ENCODE measurements at places on chromosomes 6 and 20.

DNA sequence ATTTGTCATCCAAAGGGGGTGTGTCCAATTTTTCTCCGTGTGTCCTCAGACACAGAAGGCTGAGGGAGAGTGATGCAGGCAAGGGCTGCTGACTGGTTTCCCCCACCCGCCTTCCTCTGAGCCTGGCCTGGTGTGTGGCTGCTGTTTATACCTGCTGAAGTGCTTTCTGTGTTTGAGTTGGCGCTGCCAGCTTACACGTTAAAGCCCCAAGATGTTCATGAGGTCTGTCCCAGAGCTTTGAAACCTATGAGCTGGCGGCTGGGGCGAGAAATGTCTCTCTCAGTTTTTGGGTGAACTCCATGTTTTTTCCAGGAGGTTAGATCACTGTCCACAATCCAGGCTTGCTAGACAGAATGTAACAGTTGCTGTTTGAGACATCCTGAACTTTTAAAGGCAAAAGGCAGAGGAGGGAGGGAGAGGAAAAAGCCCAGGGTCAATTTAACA lies 69.0 kb upstream of the CCN2 start:
- no peak for DNase-seq

DNA sequence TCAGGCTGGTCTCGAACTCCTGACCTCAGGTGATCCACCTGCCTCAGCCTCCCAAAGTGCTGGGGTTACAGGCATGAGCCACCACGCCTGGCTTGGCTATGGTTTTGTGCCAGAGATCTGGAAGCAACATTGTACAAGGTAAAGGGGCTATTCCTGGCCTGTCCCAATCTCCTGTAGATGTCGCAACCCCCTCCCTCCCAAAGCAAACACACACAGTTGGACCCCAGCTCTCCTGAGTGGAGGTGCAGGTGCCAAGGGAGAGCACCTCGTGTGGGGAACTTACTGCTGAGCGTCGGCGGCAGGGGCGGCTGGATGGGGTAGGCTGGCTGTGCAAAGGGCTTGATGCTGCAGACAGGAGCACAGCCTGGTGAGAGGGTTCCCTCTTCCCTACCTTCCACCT lies 8.8 kb downstream of the RPL10A start:
- no peak for DNase-seq

DNA sequence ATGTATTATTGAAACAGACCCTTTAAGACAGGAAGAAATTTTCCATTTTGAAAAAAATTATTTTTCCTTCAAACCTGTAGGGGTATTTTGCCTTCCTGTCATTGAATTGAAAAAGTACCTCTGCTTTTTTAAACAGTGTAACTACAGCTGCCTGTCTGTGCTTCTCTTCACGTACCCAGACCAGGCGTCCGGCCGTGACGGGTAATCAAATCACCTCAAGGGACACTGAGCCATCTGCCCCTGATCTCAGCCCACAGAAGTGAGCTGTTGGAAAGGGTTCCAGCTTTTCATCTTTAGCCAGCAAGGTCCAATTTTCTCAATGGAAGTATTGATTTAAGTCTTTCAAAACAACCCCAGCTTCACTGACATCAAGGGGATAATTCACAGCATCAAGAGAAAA lies 58.0 kb downstream of the SLC35D3 start:
- DNase-seq: no peak

DNA sequence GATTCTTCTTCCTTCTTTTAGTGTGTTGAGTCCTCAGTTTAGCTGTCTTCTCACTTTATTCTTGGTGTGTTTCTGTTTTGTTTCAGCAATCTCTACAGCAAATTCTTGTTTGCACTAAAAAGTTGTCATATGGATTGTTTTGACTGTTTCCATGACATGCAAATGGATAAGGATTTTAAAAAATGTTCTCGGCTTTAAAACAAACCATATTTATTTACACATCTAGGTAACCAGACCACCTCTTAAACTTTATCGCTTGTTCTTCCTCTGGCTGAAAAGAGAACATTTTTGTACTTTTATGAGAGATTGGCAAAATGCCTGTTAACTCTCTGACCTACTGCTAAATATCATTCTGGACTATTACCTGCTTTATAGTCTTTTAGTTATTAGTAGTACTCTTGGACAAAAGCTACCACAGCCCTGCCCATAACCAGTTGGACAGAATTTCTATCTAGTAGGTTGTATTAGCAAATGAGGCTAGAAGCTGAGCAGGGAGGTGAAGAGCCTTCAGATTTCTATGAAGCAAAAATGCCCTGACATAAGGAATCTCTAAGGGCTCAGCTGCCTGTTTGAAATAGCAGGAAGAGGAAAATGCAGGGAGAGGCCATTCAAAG lies 268.3 kb downstream of the CD109 start:
- no peak for DNase-seq

DNA sequence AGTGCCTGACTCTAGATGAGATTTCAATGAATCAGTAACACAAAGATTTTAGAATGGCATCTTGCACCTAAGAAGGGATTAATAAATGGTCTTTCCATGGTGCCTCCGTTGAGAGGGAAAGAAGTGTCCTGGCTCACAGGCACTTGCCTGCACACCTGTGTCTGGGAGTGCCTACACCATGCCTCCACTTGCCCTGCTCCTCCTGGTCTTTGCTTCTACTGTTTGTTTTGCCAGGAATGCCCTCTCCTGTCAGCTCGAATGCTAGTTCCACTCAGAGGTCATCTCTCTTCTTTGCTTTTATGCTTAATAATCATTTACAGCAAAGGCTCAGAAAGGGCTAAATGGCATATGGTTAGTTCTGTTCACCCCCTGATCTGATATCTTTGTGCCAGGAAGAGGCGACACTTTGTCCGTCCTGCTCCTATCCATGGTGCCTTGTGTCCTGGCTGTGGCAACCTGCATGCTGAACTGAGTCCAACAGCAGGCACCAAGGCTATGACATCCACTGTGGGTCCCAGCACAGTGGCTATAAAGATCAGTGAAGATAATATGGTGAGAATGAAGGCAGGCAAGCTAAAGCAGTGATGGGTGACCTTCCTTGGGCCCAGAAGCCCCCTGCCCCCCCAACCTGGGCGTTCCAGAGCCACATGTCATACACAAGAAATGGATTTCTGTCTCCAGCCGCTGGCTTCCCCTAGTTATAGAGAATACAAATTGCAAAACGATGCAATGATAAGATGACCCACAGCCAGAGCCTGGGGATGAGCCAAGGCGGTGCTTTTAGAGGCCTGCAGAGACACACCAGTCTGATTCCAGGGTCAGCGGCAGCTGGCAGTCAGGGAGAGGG lies 1.4 kb downstream of the C6orf132 start:
- no peak for DNase-seq

GRCh38 chr20:60584221-60584620 lies 626.0 kb downstream of the CDH26 start:
- no peak for DNase-seq

- DNase-seq: no peak
Observed at GRCh38 chr6:50062051-50062450, 12.3 kb upstream of the DEFB112 start.

GRCh38 chr6:97111243-97111642 lies 171.8 kb downstream of the MMS22L start:
- DNase-seq: no peak

GRCh38 chr20:14142964-14143627 lies 147.8 kb downstream of the MACROD2 start:
- no peak for DNase-seq

DNA sequence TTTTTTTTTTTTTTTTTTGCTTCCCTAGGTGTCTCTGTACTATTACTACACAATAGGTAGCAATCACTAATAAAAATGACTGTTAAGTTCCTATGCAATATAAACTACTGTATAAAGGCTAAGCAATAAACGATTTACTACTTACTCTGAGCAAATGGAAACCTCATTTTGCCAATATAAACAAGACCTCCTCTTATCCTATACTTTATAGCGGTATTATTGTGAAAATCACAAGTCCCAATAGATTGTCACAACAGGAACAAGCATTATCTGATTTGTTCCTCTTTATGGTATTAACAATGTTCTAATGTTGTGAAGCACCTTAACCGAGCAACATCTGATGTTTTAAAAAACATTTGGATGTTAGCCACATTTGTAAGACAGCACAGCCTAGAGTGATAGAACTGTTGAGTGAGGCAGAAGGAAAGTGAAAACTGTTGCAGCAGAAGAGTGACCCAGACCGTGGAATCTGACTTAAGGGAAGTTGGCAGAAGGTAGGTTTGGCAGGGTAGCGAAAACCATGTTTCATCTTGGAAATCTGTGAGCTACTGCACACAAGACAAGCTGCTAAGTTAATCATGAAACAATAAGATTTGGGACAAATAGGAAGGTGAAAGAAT lies 94.2 kb downstream of the MYLK4 start:
- DNase-seq: no peak

GRCh38 chr20:44464514-44464913 lies 11.2 kb upstream of the TTPAL start:
- no peak for DNase-seq

DNA sequence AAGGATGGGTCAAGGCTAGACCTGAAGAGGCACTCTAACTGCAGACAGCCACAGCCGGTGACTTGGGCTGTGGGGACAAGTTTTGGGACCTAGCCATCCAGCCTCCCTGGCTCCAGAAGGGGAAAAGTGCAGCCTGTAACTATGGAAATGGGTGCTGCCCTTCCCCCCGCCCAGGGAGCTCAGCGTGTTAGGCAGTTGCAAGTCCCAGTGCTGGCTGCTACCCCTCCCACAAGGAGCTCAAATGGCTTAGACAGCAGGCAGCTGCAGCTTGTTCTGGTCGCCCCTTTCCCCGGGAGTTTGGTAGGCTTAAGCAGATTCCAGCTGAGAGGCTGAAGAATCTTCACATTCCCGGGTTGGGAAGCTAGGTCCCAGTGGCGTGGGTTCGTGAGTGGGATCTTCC lies 162.6 kb downstream of the FAM83B start:
- no peak for DNase-seq

- no peak for DNase-seq
Observed at GRCh38 chr6:11218538-11219399, 13.7 kb downstream of the NEDD9 start.

DNA sequence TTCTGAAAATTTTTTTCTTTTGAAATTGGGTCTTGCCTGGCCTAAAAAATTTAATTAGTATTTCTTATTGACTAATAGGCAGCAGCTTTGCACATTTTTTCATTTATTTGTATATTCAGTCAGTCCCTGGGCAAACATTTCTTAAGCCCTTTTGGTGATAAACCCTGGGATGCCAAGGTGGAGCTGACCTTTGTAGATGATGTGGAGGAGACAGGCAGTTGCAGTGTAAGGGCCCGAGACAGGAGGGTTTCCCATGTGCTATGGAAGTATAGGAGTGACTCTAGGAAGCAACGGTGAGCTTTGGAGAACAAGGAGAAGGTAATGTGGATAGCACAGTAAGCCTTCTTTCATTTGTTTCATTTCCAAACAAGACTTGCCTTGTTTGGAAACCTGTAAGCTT lies 3.5 kb downstream of the MYBL2 start:
- DNase-seq: no peak

GRCh38 chr6:6771224-6771945 lies 182.9 kb downstream of the LY86 start:
- DNase-seq: no peak

GRCh38 chr20:9389346-9389745 lies 125.0 kb upstream of the LAMP5 start:
- DNase-seq: no peak

- peak; percentile 14 for DNase-seq
Observed at GRCh38 chr6:134684423-134684795, 265.5 kb downstream of the ALDH8A1 start.

DNA sequence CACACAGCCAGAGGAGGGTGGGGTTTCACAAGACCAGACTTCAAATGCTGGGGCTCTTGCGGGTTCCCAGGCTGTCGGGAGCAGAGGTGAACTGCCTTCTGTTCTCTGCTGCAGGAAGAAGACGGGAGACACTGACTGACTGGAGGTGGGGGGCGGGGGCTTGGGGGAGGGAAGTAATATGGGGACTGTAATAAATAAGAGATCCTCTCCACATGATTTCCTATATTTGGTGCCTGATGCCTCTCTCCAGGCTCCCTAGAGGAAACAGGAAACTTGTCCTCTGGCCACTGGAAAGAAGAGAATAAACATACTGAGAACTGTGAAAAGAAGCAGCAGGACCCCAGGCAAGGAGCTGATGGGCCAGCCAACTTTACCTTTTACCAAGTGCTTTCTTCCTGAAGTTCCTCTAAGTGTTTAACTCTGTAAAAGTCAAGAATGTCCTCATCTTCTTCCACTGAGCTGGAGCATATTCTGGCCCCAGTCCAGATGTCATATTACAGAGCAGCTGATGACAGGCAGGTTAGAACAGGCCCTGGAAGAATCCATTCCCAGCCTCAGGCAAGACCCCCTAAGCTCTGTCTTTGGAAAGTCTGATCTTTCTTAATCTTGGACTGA lies 33.2 kb upstream of the ADGRF5 start:
- no peak for DNase-seq

GRCh38 chr6:5776706-5777390 lies 229.9 kb downstream of the NRN1 start:
- no peak for DNase-seq

- peak; percentile 74 for DNase-seq
Observed at GRCh38 chr20:46070215-46070900, 19.4 kb downstream of the NCOA5 start.

- no peak for DNase-seq
Observed at GRCh38 chr6:165820407-165820806, 157.4 kb upstream of the PDE10A start.

DNA sequence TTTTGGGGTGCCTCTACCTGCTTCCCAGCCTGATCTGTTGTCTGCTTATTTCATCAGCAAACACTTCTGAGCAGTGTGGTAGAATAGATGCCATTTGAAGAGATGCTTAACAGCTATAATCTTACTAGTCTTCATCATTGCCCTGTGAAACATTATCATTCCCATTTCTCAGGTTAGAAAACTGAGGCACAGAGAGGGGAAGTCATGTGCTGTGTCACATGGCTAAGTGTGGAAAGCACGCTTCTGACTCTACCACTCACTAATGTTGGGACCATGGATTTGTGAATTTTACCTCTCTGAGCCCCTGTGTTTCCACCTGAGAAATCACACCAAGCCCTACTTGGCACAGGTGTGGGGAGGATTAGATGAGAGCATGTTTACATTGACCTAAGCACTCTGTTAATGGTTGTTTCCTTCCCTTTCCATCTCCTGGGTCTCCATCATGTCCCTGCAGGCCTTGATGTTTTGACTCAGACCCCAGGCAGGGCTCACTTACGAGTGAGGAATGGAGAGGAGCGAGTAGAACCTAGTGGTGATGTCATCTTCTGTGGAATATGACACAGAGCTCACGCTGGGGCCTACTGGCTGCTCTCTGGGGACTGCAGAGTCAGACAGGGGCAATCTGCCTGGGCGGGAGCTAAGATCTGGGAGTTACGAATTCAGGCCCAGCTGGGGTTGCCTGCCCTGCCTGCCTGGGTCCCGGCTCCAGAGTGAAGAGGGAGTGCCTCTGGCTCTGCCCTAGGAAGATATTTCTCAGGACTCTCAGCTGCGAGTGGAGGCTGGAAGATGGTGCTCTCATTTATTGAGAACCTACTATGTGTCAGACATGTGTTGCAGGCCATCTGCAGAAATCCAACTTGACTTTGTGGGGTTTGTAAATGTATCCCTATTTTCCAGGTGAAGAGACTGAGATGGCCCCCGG lies 64.3 kb downstream of the CDH22 start:
- DNase-seq: no peak
